H4 (cell line): ENCODE measurements at places on chromosomes 2 and 18.

DNA sequence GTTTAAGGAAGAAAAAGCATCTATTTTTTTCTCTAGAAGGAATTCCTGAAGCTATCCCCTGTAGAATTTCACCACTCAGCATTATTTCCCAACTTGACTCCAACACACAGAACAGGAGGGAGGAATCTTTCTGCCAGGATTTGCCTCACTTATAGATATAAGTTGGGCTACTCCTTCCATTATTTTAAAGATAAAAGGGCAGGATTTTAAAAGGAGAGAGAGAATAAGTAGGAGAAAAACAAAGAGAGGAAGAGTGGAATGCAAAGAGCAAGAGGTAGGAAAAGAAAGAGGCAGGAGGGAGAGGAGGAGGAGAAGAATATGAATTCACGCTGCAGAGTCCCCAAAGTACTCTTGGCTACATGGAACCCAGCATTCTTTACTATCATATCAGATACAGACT, 182.5 kb downstream of the TCF4 start:
- DNase-seq: no peak

DNA sequence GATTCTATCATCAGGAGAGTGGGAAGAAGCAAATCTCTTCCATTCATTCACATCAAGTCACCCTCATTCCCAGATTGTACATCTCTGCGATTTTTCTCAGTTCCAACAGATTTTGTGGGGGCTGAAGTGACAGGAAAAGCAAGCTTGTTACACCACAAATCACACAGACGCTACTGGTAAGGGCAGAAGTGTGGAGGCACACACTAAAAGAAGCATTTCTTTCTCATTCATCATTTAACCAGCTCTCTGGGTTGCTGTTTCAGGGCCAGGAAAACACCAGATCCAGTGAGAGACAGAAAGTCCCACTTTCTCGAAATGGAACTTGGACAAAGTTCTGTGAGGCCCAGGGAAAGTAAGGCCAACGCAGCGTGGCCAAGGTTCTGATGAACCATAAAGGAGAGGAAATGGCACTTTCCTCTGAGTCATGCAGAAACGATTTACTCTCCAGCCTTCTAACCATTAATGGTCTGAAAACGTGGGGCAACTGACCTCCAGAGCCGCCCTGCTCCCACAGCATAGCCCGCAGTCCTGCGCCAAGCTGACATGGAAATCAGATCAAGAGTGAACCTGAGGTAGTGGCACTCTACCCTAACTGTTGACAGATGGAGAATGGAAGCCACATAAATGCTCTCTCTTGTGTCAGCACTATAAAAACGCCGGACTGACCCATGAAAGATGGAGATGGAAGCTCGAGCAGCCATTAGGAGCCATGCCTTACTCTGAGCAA, 191.0 kb downstream of the C1D start:
- peak; percentile 75 for DNase-seq

DNA sequence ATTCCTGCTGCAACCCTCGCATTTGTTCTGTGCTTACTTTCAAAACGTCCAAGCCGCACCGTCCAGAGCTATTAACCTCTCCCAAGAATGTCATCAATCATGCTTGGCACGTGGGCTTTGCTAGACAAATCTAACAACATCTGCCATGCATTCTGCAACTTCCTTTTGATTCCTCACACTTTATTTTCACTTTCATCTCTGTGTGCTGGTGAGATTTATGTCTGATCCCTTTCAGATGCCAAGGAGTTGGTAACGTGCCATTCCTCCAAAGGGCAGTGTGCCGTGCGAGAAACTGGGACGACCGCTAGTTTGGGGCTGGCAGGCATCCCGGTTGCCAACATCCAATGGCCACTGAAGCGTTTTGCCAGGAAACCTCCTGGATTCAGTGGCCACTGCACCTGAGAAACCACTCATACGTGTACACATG, 230.0 kb upstream of the PARD3B start:
- peak; percentile 61 for DNase-seq

- DNase-seq: no peak
These were observed 29.6 kb upstream of the SLC30A6 start for GRCh38 chr2:32136097-32136496.

DNA sequence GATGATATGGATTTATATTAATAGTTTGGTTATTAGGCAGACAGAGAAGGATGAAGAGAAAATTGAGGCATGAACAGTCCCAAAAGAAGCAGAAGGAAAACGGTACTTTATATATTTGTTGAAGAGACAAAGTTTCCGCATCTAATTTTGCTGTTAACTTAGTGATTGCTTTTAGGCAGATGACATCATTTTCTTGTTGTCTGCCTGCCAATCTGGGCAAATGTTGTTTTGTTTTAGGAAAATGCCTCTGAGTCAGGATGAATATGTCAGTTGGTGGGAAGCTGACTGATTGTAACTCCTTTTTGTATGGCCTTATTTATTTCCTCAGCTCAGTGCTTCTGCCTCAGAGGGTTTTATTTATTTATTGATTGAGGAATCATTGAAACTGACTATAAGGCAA, 52.5 kb upstream of the CAVIN2 start:
- peak; percentile 72 for DNase-seq

GRCh38 chr18:24462838-24463775, 2.7 kb downstream of the HRH4 start:
- DNase-seq: no peak

DNA sequence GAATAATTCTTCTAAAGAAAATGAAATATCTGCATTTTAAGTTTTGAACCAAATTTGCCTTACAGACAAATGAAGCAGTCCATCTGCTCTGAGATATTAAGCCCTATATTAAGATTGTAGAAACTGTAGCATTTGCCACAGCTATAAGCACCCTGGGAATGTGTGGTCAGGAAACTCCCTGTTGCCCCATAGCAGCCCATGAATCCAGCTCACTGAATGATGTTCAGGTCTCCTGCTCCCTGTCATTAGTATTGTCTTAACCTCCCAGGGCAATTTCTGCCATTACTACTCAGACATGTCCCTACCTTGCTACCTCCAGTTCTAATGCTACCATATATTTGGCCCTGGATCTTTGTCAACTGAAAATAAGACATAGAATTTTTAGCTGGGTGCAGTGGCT, 41.1 kb downstream of the CDK15 start:
- DNase-seq: no peak

GRCh38 chr2:178238154-178238521, 43.8 kb downstream of the OSBPL6 start:
- no peak for DNase-seq
